ENCODE measurements at places on chromosomes 2 and 18. TPM values are rescaled to one million over a fixed set of nuclear protein-coding genes. Genes with fewer than 3 reads are reported as not detected.

The SGPP2 gene
- polyA plus RNA-seq = 0.96 TPM

The CNTNAP5 gene
- not detected for polyA plus RNA-seq

The C2orf15 gene
- 0.82 TPM for polyA plus RNA-seq

The TNS1 gene
- polyA plus RNA-seq = 0.46 TPM

The MAP3K19 gene
- not detected for polyA plus RNA-seq

The ASPRV1 gene
- polyA plus RNA-seq = 0.05 TPM

The FN1 gene
- polyA plus RNA-seq = 3,880 TPM

The GPATCH11 gene
- 3.0 TPM for polyA plus RNA-seq

The SEMA4C gene
- polyA plus RNA-seq = 6.9 TPM

The RNF144A gene
- 1.6 TPM for polyA plus RNA-seq
